ENCODE measurements at places on chromosomes 4 and X.
A peak's percentile ranks its signal among the peaks of the same experiment; 100 is the strongest.

GRCh38 chr4:95949136-95949765 lies 109.4 kb downstream of the PDHA2 start:
- no peak for DNase-seq

- DNase-seq = no peak
Observed at GRCh38 chr4:163624727-163625126, 130.2 kb downstream of the TMA16 start.

DNA sequence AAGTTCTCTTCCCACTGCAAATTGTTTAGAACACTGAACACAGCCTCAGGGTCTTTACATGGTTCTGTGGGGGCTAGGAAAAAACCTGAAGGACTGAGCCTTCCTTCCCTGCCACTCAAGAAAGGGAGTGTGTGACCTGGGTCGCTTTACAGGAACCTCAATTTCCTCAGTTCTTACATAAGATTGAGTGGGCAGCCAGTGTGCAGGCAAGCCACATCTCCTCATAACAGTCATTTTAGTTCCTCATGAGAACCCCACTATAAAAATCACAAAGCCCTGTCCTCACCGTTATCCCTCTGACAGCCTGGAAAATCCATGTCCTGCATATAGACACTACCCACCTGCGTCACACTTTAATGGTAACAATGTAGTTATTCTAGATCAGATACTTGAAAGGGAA lies 2.1 kb upstream of the ETDC start:
- no peak for DNase-seq

DNA sequence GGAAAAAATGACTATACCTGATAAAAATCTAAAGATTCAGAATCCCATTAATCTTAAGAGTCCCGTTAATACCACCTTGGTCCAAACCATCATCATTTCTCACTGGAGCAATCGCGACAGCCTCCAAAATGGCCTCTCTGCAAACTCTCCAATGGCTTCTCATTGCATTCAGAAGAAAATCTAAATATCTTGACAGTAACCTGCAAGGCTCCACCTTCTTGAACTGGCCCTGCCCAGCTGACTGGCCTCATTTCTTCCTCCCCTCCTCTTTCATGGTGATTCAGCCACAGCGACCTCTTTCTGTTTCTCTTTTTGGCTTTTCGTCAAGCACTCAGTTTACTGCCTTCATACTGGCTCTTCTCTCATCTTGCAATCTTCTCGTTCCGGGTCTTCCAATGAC lies 56.2 kb upstream of the GPRIN3 start:
- DNase-seq = no peak

DNA sequence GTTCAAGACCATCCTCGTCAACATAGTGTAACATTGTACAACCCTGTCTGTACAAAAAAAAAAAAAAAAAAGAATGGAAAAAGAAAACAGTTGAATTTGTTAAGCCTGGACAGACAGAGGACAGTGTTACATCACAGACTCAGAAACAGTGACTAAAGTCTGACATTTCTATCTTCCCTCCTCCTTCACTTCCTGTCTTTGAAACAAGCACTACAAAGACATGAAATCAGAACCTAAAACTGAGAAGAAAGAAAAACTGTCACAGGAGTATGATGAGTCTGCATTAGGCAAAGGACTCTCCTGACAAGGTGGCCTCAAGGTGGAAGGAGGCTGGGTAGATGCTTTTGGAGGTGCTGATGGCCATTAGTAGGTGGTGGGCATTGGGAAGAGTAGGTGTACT lies 126.7 kb downstream of the RBM47 start:
- DNase-seq = no peak

GRCh38 chr4:41146196-41146595 lies 68.1 kb downstream of the APBB2 start:
- no peak for DNase-seq

DNA sequence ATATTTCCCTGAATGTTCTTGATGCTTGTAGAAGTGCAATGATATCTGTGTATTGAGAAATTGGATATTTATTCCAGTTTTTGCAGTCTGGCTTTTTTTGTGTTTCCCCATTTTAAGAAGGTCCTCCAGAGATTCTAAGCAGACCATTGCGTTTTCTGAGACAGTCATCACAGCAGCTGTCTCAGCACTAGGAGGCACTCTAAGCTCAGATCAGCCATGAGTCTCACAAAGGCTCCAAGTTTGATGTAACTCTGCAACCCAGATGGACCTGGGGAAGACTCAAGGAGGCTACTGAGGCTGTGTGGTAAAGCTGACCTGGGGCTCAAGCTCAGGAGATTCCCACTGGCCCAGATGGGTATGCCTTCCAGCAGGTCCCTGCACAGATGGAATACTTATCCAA lies 89.3 kb upstream of the CYLC1 start:
- no peak for DNase-seq

DNA sequence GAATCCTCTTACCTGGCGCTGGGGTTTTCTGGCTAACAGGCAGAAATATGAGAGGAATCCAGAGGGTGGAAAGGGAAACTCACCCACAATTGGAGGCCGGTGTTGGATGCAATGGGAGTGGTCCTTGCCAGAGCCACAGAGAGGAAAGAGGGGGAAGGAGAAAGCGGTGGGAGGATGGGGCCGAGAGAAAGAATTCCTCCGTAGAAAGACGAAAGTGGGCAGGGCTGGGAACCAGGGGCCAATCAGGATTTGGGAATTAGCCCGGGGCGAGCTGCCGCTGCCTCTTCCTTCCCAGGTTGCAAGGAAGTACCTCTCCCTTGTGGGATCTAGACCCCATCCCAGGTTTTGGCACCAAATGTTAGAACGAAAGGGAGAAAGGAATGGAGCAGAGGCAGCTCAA lies 83.1 kb upstream of the SPIN4 start:
- DNase-seq = no peak

- no peak for DNase-seq
Observed at GRCh38 chr4:13992041-13992440, 364.5 kb upstream of the BOD1L1 start.

DNA sequence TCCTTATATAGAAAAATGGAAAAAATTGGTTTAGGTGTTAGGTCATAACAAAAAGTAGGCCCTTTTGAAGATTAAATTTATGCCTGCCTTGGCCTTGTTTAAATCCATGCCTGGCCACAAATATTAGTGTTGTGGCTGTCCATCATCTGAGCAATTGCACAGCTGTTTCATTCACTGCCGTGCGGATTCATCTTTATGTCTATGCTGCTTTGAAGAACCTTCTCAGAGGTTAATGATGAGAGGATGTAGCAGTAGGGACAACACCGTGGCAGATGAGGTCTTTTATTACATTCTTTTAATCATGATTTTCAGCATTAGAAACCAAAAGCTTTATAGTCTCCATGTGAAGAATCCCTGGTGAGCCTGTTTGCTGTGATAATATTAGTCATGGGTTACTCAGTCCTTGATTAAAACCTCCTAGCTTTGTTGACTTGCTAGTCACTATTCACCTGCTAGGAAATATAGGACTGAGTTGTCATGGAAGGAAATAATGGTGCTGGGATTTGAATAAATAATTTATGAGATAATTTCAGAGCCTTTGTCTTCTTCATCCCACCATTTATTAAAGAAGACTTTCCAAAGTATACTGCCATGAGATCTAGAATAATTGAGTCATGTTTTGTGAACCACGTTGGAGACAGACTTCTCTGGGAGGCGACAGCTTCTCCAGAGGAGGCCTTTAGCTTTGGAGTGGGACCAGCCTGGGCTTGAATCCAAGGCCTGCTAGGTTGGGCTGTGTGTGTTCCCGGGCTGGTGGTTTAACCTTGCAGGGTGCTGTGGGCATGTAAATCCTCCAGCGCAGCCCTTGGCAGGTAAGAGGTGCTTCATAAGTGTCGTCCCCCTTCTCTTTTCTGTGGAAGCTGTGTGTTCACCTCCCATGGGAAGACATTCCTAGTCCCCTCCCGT lies 53.5 kb downstream of the PTTG2 start:
- DNase-seq = no peak

DNA sequence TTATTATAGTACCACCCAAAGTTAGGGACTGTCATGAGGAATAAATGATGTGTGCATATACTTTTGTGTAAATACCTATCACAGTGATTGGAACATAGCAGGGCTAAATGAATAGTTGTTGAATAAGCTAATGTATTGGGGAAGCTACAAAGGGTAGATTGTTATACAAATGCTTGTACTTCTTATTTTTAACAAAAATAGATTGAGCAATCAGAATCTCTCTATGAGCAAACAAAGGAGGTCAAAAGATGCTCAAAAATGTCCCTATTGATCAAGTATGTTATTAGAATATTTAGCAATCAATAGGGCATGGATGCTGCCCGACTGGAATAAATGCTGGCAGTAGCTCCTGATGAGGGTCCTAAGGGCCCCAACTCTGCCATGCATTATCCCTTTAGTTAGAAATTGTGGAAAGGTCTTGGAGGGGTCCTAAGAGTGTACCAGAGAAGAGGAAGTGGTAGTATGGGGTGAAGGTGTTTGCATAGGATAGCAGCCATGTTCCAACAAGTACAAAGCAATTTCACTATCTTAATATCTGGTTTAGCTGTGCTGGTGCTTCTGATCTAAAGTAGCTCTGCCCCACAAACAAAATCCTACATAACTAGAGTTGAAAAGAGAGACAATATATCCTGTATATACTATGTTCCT lies 33.1 kb upstream of the TAPT1 start:
- no peak for DNase-seq

- no peak for DNase-seq
Observed at GRCh38 chr4:62119195-62119594, 919.1 kb downstream of the ADGRL3 start.

- no peak for DNase-seq
Observed at GRCh38 chr4:89177807-89178206, 66.5 kb downstream of the TIGD2 start.

GRCh38 chr4:127174201-127174600 lies 458.6 kb upstream of the INTU start:
- DNase-seq = no peak

GRCh38 chrX:13432414-13433297 lies 112.8 kb upstream of the ATXN3L start:
- no peak for DNase-seq

GRCh38 chr4:19239565-19239964 lies 1012.1 kb upstream of the SLIT2 start:
- no peak for DNase-seq

DNA sequence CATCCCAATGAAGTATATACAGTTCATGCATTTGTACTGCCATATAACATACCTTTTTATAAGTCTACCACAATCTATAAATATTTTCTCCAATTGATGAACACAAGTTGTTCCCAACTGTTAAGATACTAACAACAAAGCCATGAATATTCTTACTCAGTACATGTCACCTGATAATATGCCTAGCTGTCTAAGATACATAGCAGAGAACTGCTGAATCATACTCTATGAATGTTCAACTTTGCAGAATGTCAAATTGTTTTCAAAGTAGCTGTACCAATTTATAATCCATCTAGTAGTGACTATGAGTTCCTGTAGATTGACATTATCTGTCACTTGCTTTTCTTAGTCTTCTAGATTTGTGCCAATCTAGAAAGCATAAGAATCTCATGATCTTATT lies 84.9 kb downstream of the RAB28 start:
- no peak for DNase-seq

GRCh38 chrX:154097003-154097588 lies 421 bp downstream of the MECP2 start:
- DNase-seq = peak; percentile 54

- no peak for DNase-seq
Observed at GRCh38 chr4:143511906-143512305, 1.6 kb upstream of the SMARCA5 start.

- no peak for DNase-seq
Observed at GRCh38 chr4:1347410-1347864, 429 bp downstream of the UVSSA start.

DNA sequence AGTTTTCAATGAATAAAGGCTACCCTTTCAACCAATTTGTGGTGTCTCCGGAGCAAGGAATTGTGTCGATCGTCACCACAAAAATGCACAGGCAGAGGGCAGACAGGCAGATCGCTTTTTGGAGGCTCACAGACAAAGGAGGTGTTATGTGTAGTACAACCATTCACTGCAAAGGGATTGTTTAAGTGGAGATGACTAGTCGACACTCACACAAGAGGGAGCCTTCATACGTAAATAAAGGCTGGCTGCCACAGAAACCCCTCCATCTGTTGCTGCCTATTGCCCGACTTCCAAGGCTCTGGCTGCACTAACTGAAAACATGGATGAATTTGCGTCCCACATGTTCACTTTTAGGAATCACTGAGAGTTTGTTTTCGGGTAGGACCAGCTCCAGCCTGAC lies 281.1 kb downstream of the NKX6-1 start:
- no peak for DNase-seq

DNA sequence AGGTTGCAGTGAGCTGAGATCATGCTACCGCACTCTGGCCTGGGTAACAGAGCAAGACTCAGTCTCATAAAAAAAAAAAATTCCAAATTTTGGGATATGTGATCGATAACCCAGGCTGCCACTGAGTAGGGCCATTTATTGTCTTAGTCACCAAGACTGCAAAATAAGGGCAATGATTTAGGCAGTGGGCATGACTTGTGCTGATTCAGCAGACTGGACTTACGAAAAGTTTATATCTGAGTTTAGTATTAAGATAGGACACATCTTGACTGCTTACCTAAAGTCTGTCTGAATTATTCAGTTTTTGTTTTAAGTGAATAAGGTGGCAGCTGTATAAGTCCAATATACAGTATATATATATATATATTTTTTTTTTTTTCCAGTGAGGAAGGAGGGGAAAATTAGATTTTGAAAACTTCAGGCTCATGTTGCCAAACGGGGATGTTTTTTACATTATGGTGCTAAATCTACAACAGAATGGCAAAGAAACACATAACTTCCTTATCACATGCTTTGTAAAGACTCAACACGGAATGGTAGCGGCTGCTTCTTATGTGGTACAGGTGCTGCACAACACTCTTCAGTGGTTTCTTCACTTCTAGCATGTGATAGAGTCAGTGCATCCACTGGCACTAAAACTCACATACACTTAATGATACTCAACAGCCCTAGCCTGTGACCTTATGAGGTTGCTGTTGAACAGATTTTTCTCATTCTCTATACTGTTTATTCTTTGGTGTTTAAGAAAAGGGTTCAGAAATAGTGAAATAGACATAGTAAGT lies 6.5 kb downstream of the TEX13D start:
- no peak for DNase-seq

GRCh38 chr4:2080429-2081300 lies 21.5 kb downstream of the NAT8L start:
- DNase-seq = no peak

GRCh38 chr4:175951794-175952193 lies 113.8 kb upstream of the WDR17 start:
- no peak for DNase-seq

DNA sequence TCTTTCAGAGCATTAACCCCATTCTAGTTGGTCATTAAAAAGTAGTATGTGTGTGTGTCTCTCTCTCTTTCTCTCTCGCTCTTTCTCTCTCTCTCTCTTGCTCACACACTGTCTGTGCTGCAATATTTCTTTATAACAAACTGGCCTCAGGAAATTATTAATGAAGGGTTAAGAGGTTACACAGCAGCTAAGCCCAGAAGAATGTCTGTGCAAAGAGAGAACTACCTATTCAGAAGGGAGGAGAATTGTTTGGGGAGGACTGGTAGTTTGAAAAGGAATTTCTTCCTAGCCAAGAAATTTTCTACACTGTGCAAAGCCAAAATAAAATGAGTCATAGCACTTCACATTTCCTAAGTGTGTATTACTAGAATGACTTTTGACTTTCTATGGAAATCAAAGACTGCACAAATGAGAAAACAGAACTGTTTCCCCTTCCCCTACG lies 22.2 kb downstream of the PDGFC start:
- DNase-seq = no peak

GRCh38 chr4:161841759-161842158 lies 322.0 kb downstream of the FSTL5 start:
- DNase-seq = no peak

All from NCI-H187 (cell line).